Naive thymus-derived CD4-positive, alpha-beta T cell (primary cell): ENCODE measurements at places on chromosomes 4 and X.

DNA sequence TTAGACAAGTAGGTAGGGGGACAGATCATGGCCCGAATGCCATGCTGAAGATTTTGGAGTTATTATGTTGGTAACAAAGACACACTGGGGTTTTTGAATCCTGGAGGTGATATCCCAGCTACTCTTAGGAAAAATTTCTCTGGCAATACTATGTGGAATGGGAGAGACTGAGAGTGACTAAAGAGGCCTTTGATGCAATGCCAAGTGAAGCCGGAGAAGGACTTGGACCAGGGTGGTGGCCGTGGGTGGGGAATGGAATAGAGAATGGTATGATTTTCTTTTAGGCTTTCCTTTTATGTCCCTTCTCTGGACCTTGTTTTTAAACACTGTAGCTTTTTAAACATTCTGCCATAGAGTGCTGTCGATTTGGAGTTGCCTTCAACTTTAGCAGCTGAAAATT lies 141.6 kb downstream of the DCLK2 start:
- DNase-seq: no peak

DNA sequence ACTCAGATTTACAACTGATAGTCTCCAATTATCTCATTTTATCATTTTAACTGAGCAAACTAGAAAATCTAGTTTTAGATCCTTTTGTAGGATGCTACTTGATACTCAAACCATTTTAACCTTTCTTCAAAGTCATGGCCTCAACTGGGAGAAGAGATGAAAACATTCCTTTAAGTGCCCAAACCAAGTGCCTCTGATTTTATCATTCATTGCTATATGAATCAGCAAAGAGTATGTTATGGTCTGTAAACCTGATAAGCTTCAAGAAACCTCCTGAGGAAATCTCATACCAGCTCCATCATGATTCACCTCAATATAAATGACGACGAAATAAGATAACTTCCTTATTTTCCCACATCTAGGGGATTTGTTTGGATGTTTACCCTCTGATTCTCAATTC lies 119.9 kb downstream of the FAM13A start:
- no peak for DNase-seq

GRCh38 chr4:23355258-23355657 lies 534.6 kb downstream of the PPARGC1A start:
- no peak for DNase-seq

- no peak for DNase-seq
Observed at GRCh38 chrX:17495052-17495451, 120.1 kb downstream of the NHS start.

GRCh38 chrX:40966213-40966820 lies 118.9 kb upstream of the USP9X start:
- DNase-seq: no peak

DNA sequence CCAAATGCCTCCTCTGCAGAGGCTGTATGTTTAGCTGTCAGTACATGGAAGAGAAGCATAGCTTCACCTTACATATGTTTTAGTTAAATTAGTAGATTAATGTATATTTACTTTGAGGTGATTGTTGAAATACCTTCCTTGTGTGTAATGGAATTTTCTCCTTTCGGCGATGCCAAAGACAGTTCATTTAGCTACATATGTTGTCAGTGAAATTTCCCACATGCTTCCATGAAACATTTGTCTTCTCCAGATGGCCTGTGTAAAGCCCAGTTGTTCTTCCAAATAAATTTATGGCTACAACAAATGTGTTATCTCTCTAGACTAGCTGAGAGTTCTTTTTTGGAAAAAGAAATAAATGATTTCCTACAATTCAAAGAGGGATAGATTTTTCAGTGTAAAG lies 95.2 kb downstream of the GPAT3 start:
- DNase-seq: no peak

GRCh38 chr4:88900432-88900831 lies 156.6 kb downstream of the FAM13A start:
- DNase-seq: no peak

DNA sequence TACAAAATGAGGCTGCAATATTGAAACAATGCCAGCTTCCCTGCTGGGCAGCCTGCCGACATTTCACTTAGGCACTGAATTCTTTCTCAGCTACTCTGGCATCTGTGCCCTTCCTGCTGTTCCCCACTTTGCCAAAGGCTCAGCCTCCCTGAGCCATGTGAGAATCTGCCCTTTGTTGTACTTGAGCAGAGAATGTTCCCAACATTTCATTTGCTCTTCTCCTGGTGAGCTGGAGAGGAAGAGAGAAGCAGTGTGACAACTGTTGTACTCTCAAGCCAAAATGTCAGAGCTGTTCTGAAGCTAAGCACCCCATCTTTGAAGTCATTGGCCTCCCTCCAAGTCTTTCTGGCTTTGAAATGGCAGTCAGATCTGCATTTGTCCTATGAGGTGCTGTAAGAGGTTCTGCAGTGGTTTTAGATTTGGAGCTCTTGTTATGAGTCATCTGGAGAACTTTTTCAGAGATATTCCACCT lies 32.5 kb downstream of the LANCL3 start:
- DNase-seq: no peak
